ENCODE measurements at places on chromosomes 1 and 21.

DNA sequence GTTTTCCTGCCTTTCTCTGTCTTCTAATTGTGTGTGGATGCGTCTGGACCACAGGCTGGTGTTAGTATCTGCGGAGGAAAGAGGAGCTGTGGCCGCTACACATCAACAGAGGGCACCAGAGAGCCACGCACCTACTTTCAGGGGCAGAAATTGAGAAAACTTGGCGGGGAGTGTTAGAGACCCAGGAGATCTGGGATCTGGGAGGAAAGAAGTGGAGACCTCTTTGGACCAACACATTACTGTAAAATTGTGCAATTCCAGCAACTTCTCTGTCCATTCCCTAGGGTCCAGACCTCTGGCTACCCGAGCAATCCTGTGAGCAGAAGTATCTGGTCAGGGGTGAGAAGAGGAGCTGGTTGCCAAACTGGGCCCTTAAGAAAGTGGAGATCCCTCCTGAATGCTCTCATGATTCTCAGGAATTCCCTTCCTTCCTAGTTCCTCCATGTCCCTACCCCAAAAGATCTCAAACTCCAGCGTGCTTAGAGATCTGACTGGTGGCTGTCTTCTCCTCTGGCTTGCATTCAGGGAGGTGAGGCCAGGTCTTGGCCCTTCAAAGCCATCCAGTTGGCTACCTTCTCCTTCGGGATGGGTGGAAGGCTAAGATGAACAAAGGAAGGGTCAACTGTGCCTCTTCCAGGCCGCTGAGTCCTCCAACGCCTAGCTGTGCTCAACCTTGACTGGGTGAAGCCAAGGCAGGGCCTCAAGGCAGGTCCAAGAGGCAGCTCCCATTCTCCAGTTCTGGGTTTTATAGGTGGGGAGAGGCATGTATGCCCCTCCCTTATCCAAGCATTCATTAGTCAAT is 1.2 kb upstream of the KIRREL1 start:
- peak; percentile 64 for DNase-seq

DNA sequence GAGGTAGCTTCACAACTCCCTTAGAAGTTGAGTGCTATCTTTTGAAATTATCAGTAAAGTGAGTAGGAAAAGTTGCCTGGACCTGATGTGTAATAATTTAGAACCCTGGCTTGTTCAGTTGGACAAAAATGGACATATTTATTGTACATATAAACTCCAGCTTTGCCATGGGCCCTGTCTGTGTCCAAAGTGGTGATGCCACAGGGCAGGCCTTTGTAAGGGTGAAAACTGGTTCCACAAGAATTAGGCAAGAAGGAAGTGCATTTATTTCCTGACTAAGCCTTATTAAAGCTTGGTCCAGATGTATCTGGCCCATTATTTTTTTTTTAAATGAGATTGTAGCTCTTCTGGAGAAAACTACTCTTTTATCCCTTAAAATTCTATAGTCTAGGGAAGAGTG is 47.9 kb downstream of the MACO1 start:
- no peak for DNase-seq

DNA sequence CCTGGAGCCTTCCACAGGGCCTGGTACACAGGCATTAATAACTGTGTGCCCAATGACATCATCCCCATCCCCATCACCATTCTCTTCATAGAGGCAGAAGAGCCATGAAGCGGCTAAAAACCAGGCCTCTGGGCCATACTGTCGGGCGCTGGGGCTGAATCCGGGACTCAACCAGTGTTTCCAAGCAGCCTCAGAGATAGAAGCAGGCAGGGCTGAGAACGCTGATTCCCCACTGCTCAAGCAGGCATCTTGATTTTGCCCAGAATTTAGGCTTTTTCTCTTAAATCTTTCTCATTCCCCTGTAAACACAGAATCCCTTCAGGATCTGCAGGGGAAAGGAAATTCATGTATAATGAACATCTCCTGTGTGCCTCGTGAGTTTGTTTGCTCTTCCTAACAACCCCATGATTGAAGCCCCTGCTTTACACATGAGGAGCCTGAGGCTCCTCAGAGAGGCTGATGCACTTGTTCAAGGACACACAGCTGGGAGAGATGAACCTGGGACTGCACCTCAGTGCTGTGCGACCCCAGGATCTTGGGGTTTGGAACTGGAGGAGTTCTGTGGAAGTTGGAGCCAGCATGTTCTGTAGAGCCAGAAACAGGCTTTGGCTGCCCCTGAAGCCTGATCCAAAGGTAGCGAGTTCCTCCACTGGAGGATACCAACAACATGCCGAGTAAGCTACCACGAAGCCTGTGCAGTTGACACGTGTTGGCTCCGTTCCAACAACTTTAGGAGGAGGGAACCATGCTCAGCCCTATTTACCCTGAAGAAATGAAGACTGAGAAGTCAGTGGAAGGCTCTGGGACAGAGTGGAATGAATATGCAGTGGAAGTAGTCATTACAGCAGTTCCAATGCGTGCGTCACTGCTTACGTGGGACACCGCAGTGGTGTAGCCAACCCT is 55.5 kb downstream of the EDN2 start:
- no peak for DNase-seq

GRCh38 chr1:61432616-61433388 is 292.1 kb downstream of the TM2D1 start:
- peak; percentile 16 for DNase-seq

DNA sequence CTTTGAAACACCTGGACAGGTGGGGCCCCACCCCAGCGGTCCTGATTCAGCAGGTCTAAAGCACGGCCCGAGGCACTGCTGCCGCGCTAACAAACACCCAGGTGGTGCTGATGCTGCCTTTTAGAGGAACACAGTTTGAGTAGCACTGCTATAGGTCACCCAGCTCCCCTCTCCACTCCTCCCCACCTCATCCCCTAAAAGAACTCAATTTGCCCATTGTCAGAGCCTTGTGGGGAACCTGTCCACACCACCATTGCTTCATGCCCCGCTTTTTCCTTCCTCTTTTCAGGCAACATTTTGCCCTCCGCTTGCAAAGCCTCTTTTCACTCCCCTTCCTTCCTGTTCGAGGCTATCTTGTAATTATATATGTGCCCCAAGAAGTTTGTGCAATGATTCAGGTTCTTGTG is 26.2 kb upstream of the PADI4 start:
- DNase-seq: peak; percentile 3

- no peak for DNase-seq
Measured at GRCh38 chr1:29900104-29900679, 663.9 kb downstream of the PTPRU start.

- DNase-seq: no peak
Measured at GRCh38 chr1:37616330-37616729, 18.4 kb downstream of the RSPO1 start.

- no peak for DNase-seq
Measured at GRCh38 chr1:47637111-47637685, 199.4 kb downstream of the FOXD2 start.

DNA sequence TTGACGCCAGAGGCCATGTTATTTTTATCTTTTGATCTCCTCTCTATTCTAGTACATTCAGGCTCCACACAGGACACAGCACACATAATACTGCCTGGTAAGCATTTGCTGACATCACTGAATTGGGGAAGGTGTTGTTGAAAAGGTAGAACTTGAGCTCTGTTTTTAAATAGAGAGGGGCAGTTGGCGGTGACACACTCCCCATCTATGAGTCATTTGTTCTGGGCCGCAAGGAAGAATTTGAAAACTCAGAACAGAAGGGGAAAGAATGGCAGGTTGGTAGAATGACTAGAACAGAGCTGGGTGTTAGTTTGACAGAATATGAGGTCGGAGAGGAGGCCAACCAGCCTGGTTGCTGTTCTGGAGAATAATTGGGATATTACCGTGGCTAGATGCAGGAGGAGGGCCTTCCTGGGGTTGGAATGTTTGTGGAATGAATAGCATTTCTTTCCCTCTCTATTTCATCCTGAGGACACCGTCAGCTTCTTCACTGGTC is 52.1 kb upstream of the ERRFI1 start:
- DNase-seq: no peak

- no peak for DNase-seq
Measured at GRCh38 chr1:27566462-27567145, 37.3 kb downstream of the AHDC1 start.

DNA sequence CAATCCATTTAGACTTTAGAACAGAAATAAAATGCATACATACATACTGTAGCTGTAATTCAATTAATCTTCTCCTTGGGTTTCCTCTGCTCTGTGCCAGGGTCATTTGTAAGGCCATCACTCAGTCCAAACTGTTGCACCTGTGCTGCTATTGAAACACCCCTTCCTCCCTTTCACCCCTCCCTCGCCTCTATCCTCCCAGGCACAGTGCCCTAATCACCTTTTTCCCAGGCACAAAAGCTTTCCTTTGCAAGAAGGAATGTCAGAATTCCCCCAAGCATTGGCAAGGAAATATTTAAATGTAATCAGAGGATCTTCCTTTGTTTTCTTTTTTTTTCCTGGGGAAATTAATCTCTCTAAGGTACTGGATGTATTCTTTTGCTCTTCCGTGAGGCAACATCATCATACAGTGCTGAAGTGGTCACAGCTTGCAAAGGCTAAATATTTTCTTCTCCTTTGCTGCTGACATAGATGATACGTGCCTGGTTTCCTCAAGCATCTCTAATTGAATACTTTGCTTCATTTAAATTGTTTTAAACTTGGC is 339.3 kb upstream of the NR5A2 start:
- DNase-seq: no peak

GRCh38 chr1:24991697-24992096 is 61.6 kb upstream of the RUNX3 start:
- no peak for DNase-seq

- DNase-seq: no peak
Measured at GRCh38 chr1:233257786-233258185, 37.7 kb downstream of the PCNX2 start.

GRCh38 chr1:179637211-179637860 is 45.7 kb downstream of the TDRD5 start:
- DNase-seq: no peak

DNA sequence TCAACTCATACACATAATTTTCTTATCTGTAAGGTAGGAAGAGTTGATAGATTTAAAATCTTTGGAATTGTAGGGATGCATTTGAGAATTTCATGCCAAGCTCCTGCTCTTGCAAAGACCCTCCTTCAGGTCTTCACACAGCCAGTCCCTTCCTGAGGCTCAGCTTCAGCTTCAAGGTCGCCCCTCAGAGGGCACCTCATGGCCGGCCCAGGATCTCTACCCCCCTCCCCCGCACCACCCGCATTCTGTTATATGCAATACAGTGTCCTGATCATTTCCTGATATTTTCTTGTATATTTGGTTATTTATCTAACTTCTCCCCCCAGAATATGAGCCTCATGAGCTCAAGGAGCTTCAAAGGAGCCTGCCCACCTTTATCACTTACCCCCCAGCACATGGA is 47.0 kb upstream of the BACE2 start:
- no peak for DNase-seq

- DNase-seq: no peak
Measured at GRCh38 chr1:38038861-38039260, 7.7 kb downstream of the POU3F1 start.

DNA sequence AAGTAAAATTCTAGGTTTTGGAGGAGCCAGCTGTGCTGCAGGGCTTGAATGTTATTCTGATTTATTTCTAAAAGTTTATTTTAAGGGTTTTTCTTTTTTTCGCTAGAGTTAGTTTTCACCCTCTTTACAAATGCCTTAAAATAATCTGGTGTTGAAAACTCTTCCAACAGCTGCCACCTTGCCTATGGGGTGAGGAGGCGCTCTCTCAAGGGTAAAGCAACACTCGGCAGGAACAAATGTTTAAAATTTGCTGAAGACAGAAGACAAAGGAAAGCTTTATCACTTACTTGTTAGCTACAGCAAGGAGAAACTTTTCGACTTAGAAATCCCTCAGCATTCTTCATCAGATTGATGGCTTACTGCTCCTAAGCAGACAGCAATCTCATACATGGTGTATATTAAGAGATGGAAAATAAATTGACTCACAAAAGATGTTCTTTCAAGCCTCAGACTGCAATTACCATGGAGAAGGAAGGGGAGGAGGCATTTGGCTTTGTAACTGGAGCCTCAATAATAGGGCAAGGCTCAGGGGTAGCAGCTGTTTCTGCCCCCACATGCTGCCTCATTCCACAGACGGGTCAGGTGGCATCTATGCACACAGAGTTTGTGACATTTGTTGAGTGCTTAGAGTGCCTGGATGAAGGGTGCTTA is 79.8 kb upstream of the RALGPS2 start:
- no peak for DNase-seq

DNA sequence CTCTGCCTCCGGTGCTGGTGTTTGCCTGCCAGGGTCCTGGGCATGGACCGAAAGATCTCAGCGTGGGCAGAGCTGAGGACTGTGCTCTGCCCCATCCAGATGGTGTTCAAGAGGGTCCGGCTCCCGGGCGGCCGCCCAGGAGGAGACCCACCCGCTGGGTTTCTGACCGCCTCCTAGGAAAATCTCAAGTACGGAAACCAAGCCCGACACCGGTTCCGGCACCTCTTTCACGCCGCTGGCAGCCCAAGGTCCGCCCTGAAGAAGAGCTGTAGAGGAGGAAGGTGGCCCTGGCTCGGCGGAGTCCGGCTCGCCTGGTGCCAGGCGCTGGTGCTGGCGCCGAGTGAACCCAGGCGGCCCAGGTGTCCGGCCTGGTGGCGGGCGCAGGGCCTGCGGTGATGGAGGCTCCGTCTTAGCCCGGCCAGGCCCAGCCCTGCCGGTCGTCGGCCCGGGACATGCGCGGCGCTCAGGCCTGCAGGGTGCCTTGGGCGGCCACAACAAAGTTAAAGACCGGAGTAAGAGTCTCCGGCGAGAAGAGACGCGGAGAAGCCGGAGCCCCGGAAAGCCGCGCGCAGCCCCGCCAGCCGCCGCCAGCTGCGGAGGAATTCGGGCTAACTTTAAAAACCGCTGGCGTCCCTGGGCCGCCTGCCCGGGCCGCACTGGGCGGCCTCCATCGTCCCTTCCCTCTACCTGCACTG is 1.5 kb downstream of the GRIK3 start:
- no peak for DNase-seq

GRCh38 chr1:31875636-31876236 is 59.9 kb upstream of the SPOCD1 start:
- DNase-seq: no peak

DNA sequence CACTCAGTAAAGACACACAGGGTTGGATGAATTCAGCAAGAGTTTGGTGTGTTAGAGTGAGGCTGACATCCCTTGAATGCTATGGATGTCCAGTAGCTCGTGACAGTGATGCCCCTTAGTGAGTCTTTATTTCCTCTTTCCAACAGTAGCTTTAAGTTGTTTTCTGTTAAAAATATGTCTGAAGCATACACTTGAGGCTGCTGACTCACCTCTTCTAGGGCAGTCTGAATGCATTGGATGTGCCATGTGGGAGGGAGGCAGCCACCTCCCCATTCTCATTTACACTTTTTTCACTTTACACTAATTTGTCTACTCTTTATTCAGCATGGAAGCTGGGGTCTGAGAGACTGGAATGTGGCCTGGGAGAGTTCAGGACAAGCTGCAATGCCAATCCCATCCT is 17.6 kb downstream of the NOS1AP start:
- DNase-seq: peak; percentile 49

GRCh38 chr1:53822931-53823330 is 15.2 kb downstream of the NDC1 start:
- no peak for DNase-seq

GRCh38 chr1:119516680-119517079 is 9.7 kb downstream of the HSD3B1 start:
- no peak for DNase-seq

- DNase-seq: no peak
Measured at GRCh38 chr1:93997756-93998155, 88.5 kb upstream of the GCLM start.

GRCh38 chr1:83810144-83810543 is 188.8 kb downstream of the TTLL7 start:
- DNase-seq: no peak

- no peak for DNase-seq
Measured at GRCh38 chr1:114700036-114700600, 4.8 kb upstream of the AMPD1 start.

Data from OCI-M1 (cell line).